Activated CD8-positive, alpha-beta T cell treated with anti-CD3 and anti-CD28 coated beads for 36 hours (primary cell): ENCODE measurements at places on chromosomes 13 and 19.
A peak's percentile ranks its signal among the peaks of the same experiment; 100 is the strongest.

- peak; percentile 52 for DNase-seq
Observed at GRCh38 chr13:26037302-26037701, 14.5 kb downstream of the SHISA2 start.

- DNase-seq, result no peak
Observed at GRCh38 chr19:31119951-31120690, 229.1 kb downstream of the TSHZ3 start.

DNA sequence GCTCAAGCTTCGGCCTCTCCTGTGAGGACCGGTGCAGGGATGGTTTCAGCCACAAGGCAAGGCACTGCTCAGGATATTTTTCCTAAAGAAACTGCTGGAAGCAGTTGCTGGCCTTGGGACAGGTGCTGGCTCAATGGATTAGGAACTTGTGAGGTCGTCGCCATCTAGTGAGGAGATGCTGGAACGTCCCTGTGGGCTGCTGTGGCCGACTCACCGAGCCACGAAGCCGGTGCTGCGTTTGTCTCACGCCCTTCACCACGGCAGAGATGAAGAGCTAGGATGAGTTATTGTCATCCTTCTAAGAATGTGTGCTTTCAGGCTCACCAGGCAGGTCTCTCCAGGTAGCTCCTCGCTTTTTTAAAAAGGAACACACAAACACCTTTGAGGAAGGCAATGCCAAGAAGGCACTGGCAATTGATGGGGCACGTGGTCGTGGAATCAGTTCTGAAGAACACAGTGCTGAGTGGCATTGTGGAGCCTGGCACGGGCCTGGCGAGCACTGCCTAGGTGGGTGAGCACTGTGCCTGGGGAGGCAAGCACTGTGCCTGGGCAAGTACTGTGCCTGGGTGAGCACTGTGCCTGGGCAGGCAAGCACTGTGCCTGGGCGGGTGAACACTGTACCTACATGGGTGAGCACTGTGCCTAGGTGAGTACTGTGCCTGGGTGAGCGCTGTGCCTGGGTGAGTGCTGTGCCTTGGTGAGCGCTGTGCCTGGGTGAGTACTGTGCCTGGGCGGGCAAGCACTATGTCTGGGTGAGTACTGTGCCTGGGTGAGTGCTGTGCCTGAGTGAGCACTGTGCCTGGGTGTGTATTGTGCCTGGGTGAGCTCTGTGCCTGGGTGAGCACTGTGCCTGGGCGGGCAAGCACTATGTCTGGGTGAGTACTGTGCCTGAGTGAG is 140.4 kb downstream of the TEX29 start:
- DNase-seq, result peak; percentile 21

DNA sequence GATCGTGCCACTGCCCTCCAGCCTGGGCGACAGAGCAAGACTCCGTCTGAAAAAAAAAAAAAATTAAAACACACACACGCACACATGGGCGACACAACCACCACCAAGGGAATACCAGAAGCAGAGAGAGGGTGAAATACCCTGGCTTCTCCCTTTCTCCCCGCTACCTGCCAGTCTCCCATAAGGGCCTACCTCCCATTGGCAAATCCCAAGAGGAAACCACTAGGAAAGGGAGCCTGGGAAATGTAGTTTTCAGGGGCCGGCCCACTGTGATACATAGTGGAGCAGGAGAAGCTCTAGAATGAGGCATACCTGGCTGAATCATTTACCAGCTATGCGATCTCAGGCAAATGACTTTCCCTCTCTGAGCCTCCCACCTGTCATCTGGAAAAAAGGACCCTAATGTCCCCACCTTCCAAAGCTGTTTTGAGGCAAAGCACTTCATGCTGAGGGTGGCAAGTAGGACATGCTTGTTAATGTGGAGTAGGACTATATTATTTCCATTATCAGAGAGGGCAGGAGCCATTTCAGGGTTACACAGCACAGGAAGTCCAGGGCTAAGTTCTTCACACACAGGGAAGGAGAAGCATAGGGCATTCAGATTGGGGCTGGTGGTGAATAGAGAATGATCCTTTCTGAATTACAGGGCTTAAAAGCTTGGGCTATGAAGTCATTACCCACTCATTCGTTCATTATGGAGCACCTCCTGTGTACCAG is 14.3 kb upstream of the HNRNPUL1 start:
- DNase-seq, result no peak

DNA sequence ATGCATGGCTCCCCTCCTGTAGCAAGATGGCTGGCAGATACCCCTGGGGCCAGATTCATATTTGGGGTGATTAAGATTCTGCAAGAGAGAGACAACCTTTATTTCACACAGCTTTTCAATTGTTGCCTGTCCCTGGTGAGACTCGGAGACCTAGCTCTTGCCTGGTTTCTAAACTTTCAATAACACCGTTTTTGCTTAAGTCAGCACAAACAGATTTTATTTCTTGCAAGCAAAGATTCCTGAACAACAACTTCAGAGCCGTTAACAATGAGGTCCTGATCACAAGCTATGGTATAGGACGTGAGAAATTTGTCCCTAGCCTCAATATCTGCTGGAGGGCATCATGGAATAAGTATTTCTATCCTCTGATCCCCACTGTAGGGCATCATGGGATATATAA is 2.9 kb upstream of the CADM4 start:
- DNase-seq, result no peak

DNA sequence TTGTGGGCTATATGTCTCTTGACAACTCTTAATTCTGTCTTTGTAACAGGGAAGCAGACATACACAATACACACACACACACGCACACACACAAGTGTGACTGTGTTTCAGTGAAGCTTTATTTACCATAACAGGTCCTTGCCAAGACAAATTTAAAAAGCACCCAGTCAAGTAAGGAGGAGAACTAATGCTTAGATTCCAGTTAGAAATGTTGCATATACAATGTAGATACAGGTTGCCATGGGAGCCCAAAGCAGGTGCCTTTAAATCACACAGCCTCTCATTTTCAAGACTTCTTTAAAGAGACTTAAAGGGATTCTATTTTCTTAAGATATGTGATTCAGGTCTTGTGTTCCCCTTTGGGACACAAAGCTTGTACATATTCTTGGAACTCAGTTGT is 1551.9 kb downstream of the EFNB2 start:
- DNase-seq, result no peak

DNA sequence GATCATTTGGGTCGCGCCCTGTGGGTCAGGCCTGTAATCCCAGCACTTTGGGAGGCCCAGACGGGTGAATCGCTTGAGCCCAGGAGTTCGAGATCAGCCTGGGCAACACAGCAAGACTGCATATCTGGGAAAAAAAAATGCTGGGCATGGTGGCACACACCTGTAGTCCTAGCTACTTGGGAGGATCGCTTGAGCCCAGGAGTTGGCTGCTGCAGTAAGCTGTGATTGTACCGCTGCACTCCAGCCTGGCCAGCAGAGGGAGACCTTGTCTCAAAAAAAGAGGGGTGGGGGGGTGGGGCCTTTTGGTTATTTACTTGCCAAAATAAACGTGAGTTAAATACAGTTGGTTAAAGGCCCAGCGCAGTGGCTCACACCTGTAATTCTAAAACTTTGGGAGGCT is 9.8 kb upstream of the ZNF544 start:
- peak; percentile 56 for DNase-seq

GRCh38 chr13:42526276-42526675 is 47.7 kb upstream of the TNFSF11 start:
- DNase-seq, result no peak

DNA sequence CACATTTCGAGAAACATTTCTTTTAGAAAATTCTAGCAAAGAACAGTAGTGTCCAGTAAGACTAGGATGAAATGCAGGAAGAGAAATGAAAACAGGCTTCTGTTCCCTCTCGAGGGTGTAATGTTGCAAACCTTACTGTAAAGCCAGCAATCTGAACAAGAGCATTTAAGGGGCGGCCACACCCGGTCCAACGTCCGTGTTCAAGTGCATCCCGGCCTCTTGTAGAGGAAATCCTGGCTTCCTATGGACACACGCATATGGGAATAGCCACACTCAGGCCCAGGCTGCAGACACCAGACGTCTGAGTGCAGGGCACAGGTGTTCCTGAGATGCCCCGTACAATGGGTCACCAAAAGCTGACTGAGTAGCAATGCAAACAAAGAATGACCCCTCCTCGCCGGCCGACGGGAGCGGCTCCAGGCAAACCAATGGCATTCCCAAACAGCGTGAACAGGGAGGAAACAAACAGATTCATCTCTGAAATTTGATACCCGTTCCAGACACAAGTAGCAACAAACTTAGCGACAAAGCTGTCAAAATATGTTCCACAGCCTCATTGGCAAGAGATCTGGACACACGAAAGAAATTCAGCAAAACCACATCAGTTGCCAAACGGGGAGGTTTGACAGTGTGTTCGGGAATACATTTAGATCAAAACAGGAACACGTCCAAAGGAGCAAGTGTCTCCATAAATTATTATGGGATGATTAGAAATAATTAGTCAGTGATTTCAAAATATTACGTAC is 278.6 kb upstream of the TSHZ3 start:
- DNase-seq, result no peak

DNA sequence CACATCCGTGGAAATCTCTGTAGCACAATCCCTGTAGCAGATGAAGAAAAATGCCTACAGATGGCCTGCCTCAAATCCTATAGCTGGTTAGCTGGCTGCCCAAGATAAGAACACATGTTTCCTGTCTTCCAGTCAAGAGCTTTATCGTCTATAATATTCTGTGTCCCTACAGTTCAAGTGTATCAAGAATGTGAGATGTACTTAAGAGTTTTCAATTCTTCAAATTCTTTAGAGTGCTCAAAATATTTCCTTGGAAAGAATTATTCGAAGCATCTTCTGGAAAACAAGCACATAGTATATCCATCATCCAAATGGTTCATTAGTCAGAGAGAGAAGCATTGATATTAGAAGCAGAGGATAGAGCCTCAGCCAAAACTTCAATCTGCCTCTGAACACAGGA is 239.8 kb downstream of the COG6 start:
- no peak for DNase-seq

DNA sequence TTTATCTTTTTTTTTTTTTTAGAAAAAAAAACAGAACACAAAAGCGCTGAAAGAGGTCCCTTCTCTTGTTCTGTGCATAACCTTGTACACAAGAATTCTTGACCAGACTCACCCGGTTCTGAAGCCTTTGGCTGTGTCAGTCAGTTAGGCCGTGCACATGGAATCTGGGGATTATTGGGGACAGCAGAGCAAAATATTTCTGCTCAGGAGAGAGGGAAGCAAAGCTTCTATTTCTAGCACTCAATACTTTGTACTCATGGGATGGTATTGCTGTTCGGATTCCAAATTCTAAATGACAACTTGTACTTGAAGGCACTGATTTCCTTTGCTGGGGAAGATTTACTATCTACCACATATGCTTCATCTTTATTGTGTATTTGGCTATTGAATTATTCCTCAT is 272.7 kb downstream of the NHLRC3 start:
- DNase-seq, result no peak

- peak; percentile 52 for DNase-seq
Observed at GRCh38 chr19:46637224-46637623, 1.2 kb upstream of the GNG8 start.

DNA sequence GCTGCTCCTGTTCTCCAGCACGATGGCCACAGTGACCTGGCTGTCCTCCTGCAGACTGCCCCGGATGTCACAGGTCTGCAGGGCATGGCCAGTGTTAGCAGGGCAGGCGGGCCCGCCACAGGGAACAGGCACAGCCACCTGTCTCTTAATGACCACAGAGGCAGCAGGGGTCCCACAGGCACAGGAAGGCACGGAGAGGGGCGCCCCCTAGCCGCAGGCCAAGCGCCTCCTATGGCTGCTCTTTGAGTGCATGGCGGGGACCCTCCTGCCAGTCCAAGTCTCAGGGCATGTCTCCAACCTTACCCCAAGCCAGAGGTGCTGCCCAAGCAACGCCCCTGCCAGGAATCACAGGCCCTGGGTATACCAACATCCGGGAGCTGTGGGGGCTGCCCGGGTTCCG is 14.1 kb downstream of the IZUMO4 start:
- no peak for DNase-seq

DNA sequence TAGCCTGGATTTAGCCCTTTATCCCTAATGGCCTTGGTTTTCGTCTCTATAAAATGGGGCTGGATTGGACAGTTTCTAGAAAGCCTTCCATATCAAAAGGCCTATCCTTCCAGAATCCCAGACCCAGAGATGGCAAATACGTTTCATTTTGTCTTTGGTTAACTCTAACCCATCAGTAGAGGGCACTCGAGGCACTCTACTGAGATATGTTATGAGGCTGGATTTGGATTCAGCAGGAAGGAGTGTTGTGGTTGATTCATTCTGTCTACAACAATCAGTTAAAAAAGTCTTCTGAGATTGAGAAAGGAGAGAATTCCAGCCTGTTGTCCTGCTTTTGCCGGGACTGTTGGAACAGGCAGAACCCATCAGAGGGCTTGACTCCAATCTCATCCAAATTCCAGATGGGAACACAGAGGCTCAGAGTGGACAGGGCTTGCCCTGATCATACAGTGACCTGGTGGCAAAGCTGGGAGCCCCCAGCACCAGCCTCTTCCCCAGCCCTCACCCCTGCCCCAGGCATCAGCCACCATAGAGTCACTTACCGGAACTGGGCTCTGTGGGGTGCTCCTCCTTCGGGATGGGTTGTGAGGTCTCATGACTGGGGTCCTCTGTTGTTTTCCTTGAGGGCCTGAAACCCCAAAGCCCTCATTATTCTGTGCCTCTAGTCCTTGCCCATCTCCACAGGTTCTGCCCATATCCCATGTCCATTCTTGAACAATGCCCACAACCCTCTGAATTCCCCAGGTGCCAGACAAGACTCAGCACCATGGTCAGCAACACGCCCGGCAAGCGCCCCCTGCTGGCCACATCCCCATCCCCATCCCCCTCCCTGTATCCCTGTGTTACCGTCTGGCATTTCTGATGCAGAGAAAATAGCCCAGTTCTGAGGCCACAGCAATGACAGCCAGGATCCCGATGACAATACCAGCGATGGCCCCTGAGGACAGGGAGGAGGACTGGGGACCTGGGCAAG is 12.3 kb upstream of the ZNF180 start:
- peak; percentile 55 for DNase-seq

GRCh38 chr19:54439174-54439851 is 9.7 kb upstream of the LENG8 start:
- DNase-seq, result peak; percentile 62

GRCh38 chr13:58239774-58240268 is 608.3 kb downstream of the PCDH17 start:
- no peak for DNase-seq

DNA sequence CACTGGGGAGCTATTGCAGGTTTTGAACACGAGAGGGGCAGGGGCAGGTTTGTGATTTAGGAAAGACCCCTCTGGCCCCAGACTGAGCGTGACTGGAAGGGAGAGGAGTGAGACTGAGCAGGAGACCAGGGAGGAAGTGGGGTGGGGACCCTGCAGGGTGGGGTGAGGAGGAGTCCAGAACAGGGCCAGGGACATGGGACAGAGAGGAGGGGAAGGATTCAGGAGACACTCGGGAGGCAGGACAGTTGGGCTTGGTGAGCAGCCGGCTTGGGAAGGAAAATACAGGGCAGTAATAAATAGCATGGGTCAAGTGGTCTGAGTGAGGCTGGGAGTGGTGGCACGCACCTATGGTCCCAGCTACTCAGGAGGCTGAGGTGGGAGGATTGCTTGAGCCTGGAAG is 9.4 kb downstream of the FOSB start:
- DNase-seq, result no peak

- DNase-seq, result no peak
Observed at GRCh38 chr13:51158365-51158764, 47.3 kb upstream of the C13orf42 start.

- DNase-seq, result no peak
Observed at GRCh38 chr19:719636-720344, 11.1 kb downstream of the PALM start.
